Fibroblast of skin of left quadriceps (primary cell): ENCODE measurements at places on chromosomes 12 and 14.
A peak's percentile ranks its signal among the peaks of the same experiment; 100 is the strongest.

GRCh38 chr12:96456265-96456974 lies 33.0 kb upstream of the CFAP54 start:
- DNase-seq: no peak

DNA sequence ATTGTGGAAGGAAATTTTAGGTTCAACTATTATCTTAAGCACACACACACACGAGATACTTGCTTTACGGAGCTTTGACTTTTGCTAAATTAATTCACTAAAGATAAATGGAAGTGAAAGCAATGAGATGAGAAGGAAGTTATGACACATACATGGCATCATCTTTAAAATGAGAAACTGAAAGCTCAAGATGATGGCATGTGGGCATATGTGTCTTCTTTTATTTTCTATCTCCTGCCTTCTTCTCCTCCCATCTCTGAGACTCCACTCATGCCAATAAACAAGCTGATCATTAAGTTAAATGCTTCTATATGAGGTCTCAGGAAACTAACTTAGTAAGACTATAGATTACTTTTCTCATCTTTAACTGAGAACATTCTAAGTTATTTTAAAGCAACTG lies 216.7 kb downstream of the MED13L start:
- DNase-seq: no peak

DNA sequence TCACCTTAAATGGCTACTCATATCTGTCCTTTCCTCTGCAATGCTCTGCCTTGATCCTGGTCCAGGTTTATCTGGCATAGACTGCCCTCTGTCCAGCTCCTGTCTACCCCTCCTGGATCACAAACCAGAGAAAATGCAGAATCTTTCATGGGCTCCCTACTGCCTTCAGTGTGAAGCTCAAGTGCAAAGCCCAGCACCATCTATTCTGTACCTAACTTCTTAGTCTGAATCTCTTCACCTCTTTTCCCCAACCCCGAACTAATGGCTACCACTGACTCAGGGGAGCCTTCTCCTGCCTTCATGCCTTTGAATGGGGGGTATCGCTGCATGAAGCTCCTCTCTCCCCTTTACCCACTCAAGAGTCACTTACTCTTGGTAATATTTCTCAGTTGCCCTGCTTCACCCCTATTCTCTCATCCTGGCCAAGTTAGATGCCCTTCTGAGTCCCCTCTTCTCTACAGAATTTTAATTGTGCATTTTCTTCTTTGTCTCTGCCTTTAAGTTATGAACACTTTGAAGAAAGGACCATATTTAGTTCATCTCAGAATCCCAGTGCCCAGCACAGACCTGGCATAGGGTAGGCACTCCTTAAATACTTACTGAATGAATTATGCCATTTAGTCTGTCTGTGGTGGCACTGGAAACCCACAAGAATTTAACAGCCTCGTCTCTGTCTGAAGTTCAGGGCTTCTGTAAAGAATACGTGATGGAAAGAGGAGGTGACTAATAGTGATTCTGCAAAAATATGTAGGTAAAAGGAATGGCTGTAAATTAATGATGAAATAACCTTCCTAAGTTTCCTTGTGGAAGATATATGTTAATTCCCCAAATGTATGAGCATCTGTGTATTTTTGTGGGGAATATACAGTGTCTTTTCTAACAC lies 191.3 kb upstream of the AMIGO2 start:
- peak; percentile 76 for DNase-seq

- no peak for DNase-seq
These were observed 219.2 kb upstream of the RGS6 start for GRCh38 chr14:71713016-71713415.

- DNase-seq: no peak
These were observed 43.5 kb upstream of the P2RX7 start for GRCh38 chr12:121089031-121089812.

DNA sequence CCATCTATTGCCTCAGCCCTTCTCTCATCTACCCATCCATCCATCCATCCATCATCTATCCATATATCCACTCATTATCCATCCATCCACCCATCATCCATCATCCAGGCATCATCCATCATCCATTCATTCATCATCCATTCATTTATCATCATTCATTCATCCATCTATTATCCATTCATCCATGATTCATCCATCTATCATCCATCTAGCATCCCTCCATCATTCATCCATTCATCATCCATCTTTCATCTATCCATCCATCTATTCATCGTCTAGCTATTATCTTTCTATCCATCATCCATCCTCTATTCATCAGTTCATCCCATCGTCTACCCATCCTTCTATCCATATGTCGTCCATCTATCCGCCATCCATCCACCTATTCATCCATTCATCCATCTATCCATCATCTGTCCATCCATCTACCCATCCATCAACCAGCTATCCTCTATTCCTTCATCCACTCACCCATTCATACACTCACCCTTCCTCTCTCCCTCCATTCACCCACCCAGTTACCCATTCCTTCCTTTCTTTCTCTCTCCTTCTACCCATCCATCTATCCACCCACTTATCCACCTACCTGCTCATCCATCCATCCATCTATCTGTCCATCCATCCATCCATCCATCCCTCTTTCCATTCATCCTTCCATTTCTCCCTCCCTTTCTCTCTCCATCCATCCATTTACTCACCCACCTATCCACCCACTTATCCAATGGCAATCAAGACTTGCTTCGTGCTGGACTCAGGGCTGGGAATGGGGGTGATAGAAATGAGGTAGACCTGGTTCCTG lies 59.3 kb downstream of the KIF26A start:
- DNase-seq: no peak
